Right renal pelvis (tissue), 4 donors: ENCODE measurements at places on chromosomes 4 and X. TPM values are rescaled to one million over a fixed set of nuclear protein-coding genes. Genes with fewer than 3 reads are reported as not detected.

Gene FAM9C
- polyA plus RNA-seq, result 0.16 TPM

Gene MMRN1
- 3.0 TPM for polyA plus RNA-seq

Gene TRIM75
- not detected for polyA plus RNA-seq

Gene CLNK
- polyA plus RNA-seq, result 0.83 TPM

Gene SHISA3
- 100 TPM for polyA plus RNA-seq

Gene PRDM8
- polyA plus RNA-seq, result 2.6 TPM

GRCh38 chr4:169975131-169975837 is 50.9 kb downstream of the MFAP3L start:
- no peak for DNase-seq

DNA sequence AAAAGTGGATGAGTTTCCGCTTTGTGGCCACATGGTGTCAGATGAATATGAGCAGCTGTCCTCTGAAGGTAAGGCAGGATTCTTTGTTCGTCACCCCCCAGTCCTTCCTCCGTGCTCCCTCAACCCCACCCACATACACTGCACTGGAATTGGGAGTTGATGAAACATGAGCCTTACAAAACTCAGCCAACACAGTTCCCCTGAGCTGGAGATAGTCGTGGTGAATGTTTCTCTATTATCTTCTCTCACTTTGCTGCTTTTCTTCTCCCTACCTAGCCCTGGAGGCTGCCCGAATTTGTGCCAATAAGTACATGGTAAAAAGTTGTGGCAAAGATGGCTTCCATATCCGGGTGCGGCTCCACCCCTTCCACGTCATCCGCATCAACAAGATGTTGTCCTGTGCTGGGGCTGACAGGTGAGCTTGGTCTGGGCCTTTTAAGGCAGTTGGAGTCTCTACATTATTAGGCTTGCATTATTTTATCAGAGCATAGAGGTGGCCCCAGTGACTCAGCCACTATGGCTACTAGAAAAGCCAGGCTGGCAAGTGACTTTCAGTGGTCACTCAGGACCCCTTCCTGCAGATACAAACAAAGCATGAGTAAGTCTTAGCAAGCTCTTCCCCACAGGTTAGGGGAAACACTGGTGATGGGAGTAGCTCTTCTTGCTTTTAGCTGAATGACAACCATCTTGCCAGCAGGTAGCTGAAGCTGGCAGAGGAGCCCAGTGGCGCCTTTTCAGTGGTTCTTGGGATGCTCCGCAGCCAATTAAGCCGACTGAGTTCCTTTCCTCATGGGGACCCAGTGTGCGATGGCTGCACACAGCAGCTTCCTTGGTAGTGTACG is 1.6 kb downstream of the RPL10 start:
- no peak for DNase-seq

DNA sequence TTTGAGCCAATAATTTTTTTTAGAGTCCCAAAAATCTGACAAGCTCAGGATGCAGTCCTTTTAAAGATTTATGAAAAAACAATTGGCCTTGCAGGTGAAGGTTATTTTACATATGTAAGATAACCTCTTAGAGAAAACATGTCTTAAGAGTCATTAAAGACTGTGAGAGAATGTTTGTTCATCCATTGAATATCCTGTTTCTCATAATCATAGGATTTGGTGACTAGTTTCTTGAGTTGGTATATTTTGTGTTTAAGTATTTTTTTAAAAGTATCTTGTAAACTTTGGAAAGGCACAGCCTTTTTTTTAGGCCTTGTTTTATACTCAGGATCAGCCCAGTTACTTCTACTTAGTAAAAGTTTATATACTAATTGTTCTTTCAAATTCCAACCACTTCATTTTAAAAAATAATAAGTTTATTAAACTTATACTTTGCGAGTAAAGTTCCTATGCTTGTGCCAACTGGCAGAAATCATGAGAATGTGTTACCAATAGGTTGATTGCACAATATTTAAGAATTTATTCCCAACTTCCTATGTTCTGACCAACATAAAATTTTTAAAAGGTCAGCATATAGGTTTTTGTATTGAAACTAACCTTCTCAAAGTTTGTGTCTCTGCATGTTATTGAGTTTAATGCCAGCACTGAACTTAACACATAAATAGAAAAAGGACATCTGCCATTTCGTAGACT is 40.0 kb upstream of the ARSJ start:
- DNase-seq, result no peak

GRCh38 chr4:128527946-128528576 is 240.4 kb upstream of the PGRMC2 start:
- no peak for DNase-seq

DNA sequence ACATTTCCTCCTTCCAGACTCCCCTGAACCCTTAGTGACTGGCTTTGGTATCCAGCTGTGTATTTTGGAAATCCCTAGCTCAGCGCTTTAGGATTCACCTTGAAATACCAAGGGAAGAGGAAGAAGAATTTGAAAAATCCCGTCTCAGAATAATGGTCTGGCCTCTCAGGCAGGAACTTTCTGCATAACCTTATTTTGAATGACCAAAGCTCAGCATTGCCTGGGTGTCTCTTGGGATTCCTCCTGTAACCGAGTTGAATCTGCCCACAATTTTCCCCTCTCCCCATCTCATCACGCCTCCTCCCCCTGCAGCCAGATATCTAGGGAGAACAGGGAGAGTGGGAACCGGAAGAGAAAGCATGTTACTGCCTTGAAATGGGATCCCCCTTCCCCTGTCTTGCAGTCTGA is 116.2 kb downstream of the SMIM20 start:
- DNase-seq, result no peak

DNA sequence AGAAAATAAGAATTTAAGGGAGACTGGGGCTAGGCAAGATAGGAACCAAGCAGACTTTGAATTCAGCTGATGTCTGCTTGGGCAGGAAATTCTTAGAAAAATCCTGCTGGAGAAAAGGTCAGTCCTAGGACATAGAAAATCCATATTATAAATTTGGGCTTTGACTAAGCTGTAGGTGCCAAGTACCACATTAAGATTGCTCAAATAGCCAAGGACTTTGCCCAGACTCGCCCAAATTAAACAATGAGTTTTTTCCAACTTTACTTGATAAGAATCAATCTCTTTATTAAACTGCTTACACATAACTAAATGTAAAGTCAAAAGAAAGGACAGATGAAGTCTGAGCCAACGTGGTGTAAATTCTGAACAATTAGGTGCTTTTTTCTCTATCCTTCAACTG is 95.4 kb downstream of the FUNDC1 start:
- no peak for DNase-seq

DNA sequence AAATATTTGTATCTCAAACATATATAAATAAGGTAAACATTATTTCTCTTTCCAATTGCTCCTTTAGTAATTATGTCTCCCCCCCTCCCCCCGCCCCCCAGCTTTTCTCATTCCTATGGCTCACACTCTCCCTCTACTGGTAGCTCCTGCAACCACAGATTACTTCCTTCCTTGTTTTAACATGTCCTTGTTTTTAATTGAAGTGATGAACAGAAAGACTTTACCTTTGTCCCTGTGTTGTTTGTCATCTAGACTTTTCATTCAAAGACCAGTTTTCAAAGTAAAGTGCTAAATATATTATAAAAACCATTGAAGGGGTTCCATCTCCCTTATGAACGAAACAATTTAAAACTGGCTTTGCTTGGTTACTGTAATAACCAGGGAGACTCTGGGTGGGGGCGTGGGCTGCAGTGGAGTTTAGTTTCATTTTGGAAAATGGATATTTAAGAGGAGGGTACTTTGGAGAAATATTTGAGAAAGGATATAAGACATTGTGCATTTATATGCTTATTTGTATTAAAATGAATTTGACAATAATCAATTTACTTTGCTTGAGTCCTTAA is 352.9 kb downstream of the RAPGEF2 start:
- no peak for DNase-seq

GRCh38 chr4:133585323-133585722 is 436.2 kb downstream of the PCDH10 start:
- DNase-seq, result no peak

DNA sequence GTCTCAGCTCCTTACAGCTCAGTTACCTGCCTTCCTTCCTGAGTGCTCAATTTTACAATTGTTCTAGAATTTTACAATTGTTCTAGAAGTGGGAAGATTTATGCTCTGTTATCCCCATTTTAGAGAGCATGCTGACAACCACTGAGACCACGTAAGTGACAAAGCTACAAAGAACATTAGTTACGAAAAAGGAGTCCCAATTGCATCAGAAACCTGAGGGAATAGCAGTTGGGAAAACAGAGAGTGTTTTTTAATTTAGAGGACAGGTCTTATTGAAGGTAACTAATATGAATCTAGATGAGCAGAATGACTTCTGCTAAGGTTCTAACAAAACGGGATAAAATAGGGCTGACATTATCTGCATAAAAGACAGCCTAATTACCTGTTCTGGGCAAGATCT is 103.3 kb downstream of the THOC2 start:
- no peak for DNase-seq

GRCh38 chr4:59770601-59771264 is 1429.4 kb upstream of the ADGRL3 start:
- DNase-seq, result no peak

DNA sequence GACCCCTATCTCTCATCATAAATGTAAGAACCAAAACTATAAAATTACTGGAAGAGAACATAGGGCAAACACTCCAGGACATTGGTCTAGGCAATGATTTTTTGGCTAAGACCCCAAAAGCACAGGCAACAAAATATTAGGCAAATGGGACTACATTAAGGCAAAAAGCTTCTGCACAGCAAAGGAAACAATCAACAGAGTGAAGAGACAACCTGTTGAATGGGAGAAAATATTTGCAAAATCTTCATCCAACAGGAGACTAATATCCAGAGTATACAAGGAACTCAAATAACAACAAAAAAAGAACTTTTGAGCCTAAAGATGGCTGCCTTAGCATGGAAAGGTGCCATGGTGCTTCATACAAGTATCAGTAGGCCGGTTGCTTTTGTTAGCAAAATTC is 111.1 kb upstream of the FMR1 start:
- DNase-seq, result no peak

DNA sequence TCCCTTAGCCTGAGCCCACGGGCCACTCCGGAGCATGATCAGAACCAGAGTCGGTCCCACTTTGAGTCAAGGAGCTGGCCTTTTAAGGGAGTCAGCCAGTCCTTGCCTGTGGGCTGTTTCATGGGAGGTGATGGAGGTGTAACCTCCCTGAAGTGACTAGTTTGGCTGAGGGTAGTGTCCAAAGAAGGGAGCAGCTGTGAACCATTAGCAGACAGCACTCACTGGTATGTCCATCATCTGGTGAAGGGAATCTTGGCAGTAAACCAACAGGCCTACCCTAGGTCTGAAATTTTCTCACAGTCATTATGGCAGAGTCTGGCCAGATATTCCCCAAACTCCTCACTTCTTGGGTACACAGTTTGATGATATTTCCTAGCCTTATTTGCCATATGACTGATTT is 12.3 kb upstream of the REPS2 start:
- no peak for DNase-seq

GRCh38 chr4:130722361-130722760 is 1626.4 kb downstream of the C4orf33 start:
- DNase-seq, result no peak
